ENCODE measurements at places on chromosomes 1 and 21. TPM values are rescaled to one million over a fixed set of nuclear protein-coding genes. Genes with fewer than 3 reads are reported as not detected.

B3GALT2 gene
- total RNA-seq, result not detected

VWA5B1 gene
- total RNA-seq, result 0.12 TPM

GSTM4 gene
- 56.2 TPM for total RNA-seq

KRTAP11-1 gene
- total RNA-seq, result not detected

SPRR5 gene
- total RNA-seq, result not detected

- DNase-seq, result no peak
Measured at GRCh38 chr1:229507502-229507901, 639 bp downstream of the NUP133 start.

DNA sequence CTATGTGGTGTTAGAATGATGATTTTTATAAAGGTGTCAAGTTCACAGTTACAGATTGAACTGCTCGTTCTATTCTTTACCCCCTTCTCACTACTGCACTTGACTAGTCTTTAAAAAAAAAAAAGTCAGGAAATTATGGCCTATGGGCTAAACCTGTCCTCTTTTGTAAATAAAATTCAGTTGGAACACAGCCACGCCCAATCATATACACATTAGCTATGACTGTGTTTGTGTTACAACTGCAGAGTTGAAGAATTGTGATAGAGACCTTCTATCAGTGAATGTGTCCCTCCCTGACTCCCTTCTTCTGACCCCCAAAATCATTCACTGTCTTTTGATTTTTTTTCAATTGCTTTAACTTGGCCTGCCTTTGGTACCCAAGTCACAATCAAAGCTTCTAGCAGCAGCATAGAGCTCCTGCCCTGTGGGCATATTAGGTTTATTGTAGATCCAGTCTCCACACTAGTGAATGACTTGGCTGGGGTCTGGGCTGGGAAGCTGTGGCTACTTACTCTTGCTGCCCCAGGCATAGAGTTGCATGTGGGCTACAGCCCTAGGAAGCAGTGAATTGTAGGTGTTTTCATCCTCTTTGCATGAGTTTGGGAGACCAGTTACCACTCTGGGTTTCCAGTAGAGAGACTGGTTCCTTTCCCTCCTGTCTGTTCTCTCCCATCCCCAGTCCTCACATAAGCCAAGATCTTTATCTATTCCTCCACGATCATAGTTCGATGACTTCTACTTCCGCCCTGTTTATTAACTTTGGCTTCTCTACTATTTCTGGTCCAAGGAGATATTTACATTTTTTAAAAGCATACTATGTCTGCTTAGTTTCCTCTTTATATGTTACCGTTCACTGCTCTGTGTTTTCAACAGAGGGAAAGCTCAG, 249.9 kb downstream of the FMN2 start:
- no peak for DNase-seq

DNA sequence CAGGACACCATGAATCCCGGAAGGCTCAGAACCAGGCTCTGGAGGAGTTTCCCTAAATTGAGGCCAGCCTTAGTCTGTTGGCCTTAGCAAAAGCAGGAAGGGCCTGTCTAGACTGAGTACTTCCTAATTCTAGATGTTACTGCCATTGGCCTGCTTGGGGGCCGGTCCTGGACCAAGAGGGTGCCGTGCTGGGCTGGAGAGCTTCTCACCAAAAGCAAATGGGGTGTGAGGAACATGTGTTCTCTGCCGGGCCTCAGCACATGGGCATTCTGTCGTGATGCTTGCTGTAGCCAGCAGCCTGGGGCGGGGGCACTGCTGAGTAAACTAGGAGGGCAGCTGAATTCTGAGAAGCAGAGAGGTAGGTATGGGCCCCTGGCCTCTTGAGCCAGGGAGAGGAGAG, 35.7 kb upstream of the MAN1C1 start:
- DNase-seq, result no peak

DNA sequence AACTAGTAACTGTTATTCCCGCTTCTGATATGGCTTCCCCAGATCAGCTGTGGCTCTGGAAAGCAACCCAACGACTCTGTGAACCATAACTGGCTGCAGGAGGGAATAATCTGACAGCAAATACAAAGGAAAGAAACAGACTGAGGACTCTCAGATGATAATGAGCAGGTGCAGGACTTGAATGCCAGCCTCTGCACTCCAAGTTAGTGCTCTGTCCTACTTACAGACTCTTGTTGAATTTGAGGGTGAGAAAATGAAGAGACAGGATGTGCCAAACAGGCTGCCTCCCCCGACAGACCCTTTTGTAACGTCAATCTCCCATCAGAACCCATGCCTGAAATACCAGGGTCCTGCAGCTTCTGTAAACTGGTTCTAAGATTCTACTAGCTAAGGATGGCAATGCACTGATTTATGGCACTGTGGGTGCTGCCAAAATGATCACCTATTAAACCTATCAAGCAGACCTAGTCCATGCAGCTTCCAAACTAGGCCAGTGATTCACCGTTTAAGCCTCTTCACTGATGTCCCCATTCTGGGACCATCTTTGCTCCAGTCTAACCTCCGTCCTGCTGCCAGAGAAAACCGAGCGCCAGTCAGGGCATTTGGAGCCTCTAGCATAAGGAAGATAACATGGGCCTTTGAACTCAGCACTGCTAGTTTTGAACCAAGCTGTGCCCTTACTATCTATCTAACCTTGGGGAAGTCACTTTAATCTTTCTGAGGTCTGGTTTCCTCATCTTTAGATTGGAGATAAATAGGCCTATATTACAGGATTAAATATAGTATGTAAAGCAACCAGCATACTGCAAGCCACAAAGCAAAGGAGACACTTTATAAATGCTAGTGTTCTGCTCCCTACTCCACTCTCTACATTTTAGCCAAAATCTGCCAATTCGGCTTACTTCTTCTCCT, 4.8 kb downstream of the MKNK1 start:
- DNase-seq, result no peak

GRCh38 chr1:94701796-94702441, 118.2 kb upstream of the SLC44A3 start:
- DNase-seq, result no peak

- DNase-seq, result no peak
Measured at GRCh38 chr1:232047473-232047872, 420.9 kb downstream of the DISC1 start.

DNA sequence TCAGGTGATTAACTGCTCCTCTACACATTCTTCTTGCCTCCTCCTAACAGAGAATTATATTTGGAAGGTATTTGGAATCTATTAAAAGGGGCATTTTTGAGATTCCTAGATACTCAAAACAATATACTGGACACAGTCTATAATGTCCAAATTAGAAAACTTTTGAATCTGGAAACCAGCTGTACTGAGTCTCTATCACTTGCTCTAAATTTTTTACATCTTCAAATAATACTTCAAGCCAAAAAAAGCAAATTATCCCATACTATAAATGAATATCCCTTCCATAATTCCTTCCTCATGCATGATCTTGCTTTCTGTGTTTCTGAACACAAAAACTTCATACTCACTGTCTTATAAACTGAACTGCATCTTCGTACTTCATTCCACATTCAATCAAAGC, 28.5 kb downstream of the PTP4A2 start:
- DNase-seq, result no peak

- DNase-seq, result no peak
Measured at GRCh38 chr1:8412183-8412831, 94.4 kb downstream of the SLC45A1 start.

DNA sequence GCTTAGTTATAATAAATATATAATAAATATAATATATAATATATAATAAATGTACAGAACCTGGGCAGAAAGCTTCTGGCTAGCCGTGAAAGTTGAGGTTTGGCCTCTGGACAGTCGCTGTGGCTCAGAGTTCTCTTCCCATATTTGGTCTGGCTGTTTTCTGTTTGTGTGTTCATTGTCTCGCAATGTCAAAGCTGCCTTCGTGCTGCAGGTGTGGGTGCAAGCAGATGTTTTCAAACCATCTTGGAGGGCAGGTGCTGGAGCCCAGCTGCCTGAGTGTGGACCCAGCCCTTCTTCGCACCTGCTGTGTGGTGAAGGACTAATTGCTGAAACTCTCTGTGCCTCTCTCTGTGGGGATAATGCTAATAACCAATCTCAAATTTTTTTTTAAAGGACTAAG, 3.6 kb upstream of the CSTB start:
- no peak for DNase-seq

- DNase-seq, result no peak
Measured at GRCh38 chr1:115308969-115309368, 29.1 kb downstream of the NGF start.

GRCh38 chr1:195328102-195328501, 1280.1 kb downstream of the KCNT2 start:
- no peak for DNase-seq

DNA sequence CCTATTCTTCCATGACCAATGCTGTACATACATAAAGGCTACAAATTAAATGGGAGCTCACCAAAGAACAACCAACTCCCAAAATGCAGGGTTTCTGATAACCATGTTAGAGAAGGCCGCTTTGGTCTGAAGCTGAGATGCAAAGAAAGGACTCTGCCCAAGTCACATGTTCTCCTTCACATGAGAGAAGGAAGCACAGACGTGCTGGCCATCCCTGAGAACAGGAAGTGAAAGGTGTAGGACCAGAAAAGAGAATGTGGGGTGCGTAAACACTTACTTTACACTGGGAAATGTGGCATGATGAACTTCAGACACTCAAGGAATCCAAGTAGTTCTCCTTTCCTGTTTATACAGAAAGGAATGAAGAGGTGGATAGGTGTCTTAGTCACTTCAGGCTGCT, 31.7 kb upstream of the TADA1 start:
- no peak for DNase-seq

DNA sequence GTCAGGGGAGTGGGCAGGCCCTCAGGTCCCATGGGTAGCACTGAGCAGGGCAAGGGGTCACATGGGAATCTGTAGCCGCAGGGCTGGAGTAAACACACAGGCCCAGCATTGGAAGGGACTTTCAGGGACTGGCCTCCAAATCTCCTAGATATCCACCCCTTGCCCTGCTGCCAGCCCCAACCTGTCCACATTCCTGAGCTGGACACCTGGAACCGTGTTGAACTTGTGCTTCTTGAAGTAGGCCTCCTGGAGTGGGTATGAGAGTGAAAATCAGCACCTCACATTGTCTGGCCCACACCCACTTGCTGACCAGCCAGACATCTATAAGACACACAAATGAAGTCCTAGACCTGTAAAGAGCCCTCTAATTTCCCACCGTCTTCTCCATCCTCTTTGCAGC, 7.7 kb downstream of the POMGNT1 start:
- DNase-seq, result no peak

GRCh38 chr1:87137342-87137739, 191.3 kb upstream of the LMO4 start:
- DNase-seq, result no peak

- no peak for DNase-seq
Measured at GRCh38 chr1:151825751-151826660, 5.6 kb downstream of the RORC start.

DNA sequence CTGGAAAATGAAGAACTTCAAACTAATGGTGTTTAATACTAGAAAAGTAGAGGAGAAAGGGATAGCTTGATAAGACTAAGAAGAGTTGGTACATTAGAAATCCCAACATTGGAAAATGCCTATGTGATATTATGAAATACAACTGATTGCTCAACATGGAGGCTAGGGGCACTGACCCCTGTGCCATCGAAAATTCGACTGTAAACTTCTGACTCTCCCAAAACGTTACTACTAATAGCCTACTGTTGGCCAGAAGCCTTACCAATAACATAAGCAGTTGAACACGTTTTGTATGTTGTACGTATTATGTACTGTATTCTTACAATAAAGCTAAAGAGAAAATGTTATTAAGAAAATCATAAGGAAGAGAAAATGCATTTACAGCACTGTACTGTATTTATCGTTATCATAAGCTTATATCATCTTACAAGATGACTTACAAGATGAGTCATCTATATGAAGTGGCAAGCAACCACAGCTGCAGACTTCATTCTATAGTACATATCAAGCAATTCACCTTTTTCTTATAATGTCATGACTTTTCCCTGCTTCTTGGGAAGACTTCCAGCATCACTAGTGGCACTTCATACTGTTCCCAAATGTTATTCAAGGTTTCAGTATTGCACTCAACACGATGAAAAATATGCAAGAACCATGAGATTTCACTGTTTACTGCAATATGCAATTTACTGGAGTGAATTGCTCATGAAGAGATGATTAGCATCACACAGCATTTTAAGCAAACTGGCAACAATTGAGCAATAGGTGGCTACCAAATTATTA, 12.9 kb upstream of the CTSK start:
- no peak for DNase-seq
